ENCODE measurements at places on chromosomes 6 and 20.

DNA sequence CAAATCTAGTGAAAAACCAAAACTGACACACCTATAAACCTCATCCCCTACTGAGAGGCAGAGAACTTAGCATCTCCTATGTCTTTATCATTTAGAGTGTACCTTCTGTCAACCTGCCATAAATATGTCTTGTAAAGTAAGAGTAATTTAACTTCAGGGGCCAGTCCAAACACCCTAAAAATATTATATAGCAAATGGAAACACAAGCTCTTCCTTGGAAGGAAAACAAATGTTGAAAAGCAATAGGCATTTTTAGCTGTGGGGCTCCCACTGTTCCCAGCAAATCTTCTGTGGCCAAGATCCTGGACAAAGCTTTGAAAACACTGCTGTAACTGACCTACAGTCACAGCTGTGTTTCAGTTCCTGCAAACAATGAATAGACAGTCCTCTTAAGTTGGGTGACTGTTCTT lies 140.0 kb upstream of the RNF217 start:
- no peak for DNase-seq

DNA sequence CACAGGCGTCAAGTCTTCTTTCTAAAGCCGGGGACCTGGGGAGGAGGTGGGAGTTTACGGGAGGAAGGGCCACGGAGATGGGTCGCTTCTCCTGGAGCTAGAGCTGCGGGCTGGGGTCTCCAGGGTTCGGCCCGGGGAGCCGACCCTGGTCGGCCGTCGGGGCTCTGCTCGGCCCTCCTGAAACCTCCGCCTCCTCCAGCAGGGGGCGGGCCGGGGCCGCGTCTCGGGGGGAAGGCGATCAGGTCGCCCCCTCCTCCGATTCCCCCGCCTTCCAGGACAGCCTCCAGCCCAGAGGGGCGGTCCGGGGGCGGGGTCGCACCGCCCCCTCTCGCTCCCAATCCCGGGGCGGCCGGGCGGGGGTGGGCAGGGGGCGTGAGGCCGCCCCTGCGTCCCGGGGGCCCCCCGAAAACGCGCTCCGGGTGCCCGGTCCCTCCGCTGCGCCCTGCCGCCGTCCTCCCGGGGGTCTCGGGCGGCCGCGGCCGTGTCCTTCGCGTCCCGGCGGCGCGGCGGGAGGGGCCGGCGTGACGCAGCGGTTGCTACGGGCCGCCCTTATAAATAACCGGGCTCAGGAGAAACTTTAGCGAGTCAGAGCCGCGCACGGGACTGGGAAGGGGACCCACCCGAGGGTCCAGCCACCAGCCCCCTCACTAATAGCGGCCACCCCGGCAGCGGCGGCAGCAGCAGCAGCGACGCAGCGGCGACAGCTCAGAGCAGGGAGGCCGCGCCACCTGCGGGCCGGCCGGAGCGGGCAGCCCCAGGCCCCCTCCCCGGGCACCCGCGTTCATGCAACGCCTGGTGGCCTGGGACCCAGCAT lies at the start of gene CEBPB:
CEBPB (plus strand) TSS at position 580 of the 814 bp plus-strand sequence; CDS start at position 784, 204 bp downstream.
- DNase-seq: peak; percentile 91

DNA sequence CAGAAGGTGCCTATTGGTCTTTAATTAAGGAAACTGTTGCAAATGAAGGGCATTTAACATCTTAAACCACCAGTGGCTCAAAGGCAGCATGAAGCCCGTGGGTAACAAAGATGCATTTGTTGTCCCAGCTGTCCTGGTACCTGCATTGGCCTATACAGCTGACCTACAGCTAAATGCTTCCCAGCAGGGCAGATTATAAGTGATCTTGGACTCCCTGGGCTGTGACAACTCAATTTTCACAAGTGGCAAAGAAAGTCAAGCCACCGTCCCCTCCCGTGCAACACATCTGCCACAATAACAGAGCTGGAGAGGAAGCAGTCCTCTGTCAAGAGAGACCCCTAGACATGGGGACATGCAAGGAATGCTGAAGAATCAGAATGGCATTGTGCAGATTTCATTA lies 31.5 kb upstream of the EDN3 start:
- DNase-seq: peak; percentile 15

DNA sequence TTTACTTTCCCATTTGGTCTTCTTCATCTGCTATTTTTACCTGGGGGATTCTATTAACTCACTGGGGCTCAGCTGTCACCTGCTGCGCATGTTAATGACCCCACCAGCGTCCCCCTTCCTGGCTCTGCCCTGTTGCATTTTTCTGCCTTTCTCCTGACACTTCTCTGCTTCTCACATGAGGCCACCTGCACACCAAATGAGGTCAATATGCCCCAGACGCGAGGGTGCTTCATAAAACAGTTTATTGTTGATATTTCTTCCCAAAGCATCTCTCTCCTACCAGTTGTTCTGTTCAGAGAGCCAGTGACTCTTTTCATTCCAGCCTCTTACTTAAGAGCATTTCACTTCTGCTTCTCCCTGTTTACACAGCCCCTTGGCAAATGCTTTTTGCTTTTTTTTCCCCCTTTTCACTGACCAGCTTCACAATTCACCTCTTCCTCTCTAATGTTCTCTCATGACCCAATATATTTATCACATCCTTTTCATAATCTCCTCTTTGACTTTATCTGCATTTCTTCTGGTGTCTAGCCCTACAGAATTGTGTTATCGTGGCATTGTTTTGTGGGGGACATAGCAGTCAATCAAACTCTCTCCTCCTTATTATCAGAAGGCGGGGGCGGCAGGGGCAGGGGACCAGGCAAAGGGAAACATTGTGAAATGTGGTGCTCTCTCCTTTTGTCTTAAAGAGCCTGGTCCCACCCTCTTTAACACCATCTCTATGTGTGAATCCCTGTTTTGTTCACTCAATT lies 545.8 kb upstream of the CITED2 start:
- DNase-seq: no peak

DNA sequence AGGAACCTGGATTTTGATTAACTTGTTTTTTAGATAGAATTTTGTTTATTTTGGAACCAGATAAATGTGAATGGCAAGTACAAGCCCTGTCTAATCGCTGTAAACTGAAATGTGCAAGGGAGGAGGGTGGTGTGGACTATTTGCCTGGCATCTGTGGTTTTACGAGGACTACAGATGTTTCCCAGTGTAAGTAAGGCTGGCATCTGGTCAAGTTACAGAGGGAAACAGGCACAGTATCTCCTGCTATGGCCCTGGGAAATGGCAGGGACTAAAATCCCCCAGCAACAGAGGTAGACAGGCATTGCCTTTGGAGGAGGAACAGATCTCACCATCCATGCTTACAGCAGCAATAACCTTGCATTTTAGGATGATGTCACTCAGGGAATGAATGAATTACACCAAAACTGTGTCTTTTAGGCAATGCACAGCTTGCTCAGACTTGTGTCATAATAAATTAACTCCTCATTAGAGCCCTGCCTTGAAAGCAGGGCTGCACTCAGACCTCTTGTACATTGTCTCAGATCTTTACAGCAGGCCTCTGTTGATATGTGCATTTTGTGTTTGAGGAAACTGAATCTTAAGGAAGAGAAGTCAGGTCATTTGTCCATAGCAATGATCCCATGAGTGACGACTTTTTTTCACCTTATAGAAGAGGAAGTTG lies 96.2 kb downstream of the TCP11 start:
- no peak for DNase-seq

- no peak for DNase-seq
Measured at GRCh38 chr20:5608442-5609161, 141.6 kb upstream of the SHLD1 start.

GRCh38 chr20:2420510-2420909 lies 39.8 kb downstream of the TGM6 start:
- DNase-seq: no peak

GRCh38 chr20:23541330-23541729 lies 27.0 kb downstream of the CST9L start:
- DNase-seq: no peak

DNA sequence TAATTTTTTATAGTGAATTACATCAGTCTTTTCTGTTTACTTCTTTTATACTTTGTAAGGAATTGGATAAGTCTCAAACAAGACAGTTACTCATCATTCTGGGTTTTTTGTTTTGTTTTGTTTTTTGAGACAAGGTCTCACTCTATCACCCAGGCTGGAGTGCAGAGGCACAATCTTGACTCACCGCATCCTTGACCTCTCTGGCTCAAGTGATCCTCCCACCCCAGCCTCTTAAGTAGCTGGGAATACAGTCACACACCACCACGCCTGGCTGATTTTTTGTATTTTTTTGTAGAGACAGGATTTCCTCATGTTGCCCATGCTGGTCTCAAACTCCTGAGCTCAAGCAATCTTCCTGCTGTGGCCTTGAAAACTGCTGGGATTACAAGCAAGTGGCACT lies 524.3 kb downstream of the EYS start:
- no peak for DNase-seq

DNA sequence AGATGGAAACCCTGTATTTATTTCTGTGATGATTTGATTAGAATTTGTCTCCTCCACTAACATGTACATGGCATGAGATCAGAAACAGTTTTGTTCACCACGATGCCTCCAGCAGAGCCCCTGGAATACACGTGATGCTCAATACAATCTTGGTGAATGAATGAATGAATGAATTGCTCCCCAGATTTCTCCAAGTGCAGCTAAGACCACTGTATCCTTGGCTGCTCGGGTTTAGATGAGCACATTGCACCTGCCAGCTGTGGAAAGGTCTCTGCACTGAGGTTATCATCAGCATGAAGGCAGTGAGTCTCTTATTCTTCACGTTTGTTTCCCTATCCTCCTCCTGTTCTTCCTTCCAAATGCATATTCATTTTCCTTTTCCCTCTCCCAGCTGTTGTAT lies 17.9 kb downstream of the CASS4 start:
- no peak for DNase-seq

DNA sequence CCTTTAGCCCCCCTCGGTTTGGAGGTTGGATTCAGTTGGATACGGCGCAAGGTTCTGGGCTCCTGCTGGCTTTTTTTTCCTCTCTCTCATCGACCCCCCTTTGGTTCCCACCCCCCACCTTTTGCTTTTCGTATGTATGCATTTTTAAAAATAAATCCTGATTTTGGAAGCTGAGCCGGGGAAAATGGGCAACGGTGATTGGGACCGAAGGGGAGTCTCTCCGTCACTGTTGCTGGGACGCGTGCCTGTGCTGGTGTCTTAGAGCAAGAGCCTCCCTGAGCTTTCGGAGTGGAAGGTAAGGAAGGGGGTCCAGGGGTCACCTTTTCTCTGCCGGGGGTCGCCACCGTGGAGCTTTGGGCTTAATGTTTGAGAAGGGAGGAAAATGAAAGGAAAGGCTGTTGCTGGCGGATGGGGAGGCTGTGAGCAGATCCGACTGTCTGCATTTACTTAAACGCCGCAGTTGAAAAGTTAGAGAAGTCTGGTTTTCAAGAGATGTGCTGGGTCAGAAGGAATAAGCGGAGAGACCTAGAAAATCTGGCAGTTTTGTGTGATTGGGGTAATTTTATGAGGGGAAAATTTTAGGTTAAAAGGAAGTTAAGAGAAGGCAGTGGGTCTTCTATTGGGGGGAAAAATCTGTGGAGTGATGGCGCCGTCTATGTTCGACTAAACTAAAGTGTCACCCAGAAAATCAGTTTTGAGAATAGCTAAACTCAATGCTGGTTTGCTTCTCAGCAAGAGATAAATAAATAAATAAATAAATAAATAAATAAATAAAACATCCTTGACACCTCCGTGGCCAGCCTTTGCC lies 828 bp downstream of the ADGRB3 start:
- DNase-seq: peak; percentile 23

DNA sequence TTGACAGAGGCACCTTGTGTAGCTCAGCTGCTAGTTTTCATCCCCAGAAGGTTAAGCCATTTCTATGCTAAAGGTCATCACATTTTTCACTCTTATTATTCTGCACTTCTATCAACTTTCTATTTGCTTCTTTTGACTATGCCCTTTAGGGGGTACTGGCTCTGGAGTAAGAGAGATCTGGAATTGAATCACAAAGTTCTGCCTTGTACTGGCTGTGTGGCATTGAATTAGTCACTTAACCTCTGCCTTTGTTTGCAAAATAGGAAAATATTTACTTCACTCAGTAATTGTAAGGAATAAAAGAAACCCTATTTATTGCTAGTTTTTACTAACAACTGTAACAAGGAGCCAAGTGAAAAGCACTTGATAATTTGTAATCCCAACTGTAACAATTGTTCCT lies 56.8 kb upstream of the MTRF1L start:
- no peak for DNase-seq

DNA sequence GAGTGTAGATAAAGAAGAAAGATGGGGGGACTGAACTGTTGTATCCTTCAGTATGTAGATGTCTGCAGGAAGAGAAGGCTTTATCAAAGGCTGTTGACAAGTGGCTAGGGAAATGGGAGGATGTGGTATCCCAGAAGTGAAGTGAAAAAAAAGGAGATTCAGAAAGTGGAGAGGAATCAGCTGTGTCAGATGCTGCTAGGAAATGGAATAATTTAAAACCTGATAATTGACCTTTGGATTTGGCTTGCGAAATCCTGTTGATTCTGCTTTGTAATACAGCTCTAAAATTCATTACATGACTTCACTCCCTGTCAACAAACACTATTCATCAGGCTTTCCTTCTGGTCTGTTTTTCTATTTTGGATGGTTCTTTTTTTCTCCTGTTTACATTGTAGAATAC lies 41.7 kb downstream of the PHF3 start:
- no peak for DNase-seq

- peak; percentile 16 for DNase-seq
Measured at GRCh38 chr6:25311331-25311840, 32.2 kb downstream of the CARMIL1 start.

- DNase-seq: no peak
Measured at GRCh38 chr6:56515081-56515905, 127.4 kb downstream of the DST start.

DNA sequence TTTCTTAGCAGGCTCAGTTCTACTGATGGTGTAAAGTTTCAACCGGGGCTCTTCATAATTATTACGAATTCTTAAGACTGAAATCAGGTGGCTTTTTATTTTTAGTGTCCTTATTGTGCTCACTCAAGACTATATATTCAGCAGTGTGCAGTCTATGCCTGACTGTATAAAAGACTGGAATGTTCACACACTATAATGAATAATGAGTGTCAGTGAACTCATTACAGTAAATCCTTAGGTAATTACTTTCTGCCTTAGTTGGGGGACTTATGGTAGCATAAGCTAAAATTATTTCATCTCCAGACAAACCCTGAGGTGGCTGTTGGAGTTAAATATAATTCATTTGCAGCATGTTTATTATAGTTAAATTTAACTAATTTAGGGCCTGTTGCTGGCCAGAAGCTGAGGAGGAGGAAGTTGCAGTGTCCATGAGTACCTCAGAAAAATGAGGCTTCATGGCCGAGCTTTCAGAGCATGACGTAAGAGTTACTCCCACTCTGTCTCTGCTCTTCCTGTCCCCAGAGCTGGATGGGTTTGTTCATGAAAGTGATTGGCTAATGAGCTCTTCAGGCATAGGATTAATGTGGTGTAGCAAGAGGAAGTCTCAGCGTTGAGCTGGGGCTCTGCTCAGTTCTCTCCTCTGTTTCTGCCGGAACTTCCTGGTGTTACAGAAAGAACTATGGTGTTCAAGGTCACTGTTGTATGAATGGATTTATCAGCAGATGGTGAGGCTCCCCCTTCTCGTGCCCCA lies 335.7 kb downstream of the NRN1 start:
- DNase-seq: no peak

Measured in ELF-1 (cell line).